ENCODE measurements at places on chromosomes 11 and 22.

DNA sequence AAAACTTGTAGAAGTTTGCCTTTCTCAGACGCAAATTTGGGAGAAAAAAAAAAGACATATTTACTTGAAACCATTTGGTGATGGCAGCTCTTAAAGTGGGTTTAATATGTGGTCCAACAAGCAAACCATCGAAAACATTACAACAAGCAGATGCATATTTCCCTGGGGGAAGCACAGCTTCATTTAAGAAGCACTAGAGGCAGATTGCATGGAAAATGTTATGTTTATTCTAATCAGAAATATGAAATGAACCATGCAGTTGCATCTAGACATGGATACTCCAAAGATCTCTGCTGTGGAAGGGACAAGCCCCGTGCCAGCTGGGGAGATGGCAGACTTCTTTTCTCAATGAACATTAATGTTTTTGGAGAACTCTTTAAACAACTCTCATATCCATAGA is 57.4 kb upstream of the PARVA start:
- no peak for DNase-seq

GRCh38 chr11:125315079-125315740 is 150.7 kb downstream of the PKNOX2 start:
- DNase-seq: no peak

- DNase-seq: no peak
These were observed 39.4 kb downstream of the FDX1 start for GRCh38 chr11:110469127-110469526.

- no peak for DNase-seq
These were observed 11.0 kb upstream of the GRIK4 start for GRCh38 chr11:120500414-120501071.

DNA sequence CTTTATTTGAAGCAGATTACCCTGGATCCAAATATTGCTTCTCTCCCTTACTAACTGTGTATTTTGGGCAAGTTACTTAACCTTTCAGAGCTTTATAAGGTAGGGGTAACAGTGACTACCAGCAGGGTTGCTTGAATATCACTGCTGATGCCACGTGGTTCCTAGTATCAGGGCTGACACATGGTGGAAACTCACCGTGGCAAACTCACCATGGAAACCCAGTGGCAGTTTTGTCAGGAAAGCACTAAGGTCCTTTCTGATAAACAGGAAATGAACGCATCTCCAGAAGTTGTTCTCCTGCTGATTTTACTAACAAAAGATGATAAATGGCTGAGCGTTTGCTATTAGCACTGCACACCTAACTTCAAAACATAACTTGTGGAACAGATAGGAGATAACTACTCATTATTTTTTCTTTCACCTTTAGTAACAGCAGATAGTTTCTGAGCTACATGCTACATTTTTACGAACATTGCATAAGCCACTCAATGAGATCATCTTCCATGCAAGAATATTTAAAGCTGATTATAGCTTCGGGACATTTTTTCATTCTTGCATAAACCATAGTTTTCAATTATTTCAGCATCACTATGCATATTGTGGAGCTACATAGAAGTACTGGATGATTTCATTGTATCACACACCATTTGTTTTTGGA is 59.7 kb upstream of the RAG2 start:
- no peak for DNase-seq

DNA sequence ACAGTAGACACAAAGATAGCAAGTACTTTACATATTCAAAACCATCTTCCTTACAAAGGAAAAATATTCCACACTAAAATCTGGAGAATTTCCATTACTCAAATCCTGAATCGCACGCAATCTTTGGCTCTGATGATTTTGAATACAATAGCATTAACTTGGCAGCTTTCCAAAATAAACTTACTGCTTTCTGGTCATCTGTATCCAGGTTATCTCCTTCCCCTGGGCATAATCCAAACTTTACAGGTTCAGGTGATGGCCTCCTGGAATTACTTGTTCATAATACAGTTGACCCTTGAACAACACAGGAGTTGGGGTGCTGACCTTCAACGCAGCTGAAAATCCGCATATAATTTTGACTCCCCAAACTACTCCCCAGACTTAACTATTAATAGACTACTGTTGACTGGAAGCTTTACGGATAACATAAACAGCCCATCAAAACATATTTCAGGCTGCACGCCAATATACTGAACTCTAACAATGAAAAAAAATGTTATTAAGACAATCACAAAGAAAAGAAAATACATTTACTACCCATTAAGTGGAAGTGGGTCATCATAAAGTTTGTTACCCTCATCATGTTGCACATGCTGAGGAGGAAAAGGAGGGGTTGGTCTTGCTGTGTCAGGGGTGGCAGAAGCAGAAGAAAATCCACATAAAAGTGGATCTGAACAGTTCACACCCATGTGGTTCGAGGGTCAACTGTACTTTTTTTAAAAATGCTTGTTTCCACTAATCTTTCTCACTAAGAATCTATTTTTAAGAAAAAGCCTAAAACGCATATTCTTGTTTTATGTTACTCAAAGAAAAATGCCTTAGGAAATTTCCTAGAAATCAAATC is 6.5 kb downstream of the MTMR2 start:
- DNase-seq: no peak

DNA sequence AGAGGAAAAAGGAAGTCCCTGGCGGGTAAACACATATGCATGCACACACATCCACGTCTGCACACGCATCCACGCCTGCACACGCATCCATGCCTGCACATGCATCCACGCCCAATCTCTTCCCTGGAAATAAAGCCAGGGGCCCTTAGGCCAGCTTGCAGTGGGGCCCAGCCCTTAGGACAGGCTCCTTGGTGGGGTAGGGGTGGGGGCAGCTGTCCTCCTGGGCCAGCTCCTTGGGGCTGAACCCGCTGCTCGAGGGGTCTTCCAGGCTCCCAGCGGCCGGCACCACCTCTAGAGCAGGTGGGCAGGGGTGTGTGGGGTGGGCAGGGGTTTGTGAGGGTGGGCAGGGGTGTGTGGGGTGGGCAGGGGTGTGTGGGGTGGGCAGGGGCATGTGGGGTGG is 1.9 kb downstream of the C11orf21 start:
- DNase-seq: no peak

GRCh38 chr11:81825346-81825745 is 908.3 kb downstream of the FAM181B start:
- DNase-seq: no peak

GRCh38 chr11:7969756-7970646 is 4.8 kb upstream of the NLRP10 start:
- DNase-seq: no peak

DNA sequence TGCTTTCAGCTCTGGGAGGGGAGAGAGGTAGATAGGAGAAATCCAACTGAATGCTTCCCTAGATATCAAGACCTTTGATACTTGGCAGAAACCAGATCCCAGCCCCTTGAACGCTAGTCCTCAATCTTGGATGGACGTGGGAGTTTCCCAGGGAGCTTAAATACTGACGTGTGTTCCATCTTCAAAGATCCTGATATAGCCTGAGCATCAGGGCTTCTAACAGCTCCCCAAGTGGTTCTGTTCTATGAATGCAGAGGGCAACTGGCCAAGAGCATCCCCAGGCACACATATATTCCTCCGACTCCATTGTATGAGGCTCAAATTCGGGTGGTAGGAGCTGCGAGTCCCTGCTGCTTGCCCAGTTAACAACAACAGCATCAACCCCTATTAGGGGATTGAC is 8.7 kb upstream of the ACCS start:
- DNase-seq: no peak

GRCh38 chr11:4994551-4994950 is at the start of gene OR51L1:
Gene OR51L1, plus strand, starts transcription at chr11:4994851. Its CDS starts 4,132 bp downstream, at chr11:4998983.
- no peak for DNase-seq

GRCh38 chr22:24843048-24843447 is 37.0 kb downstream of the SGSM1 start:
- DNase-seq: no peak

DNA sequence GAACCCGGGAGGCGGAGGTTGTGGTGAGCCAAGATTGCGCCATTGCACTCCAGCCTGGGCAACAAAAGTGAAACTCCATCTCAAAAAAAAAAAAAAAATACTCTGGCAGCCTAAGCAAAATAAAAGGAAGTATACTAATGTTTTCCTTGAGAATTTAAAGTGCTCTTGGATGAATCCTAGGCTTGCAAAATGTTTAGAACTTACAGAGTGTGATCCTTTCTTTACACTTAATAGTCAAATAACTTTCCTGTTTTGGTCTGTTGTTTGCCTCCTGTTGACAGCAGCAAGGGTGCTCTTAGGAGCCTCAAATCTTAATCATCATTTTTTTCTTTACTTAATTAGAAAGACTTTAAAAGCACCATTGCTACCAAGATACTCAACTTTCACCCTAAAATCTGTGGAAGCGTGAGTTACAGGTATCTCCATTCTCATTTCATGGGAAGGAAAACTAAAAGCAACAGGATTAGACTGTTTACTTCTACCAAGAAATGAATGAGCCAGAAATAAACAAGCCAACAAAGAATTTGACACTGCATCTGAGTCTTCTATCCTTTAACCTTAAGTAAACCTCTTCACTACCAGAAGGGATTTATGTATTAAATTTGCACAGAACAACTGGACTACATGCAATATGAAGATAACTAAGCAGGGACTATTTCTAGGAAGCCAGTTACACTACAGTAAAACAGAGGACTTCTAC is 38.7 kb upstream of the CRTAM start:
- DNase-seq: no peak

DNA sequence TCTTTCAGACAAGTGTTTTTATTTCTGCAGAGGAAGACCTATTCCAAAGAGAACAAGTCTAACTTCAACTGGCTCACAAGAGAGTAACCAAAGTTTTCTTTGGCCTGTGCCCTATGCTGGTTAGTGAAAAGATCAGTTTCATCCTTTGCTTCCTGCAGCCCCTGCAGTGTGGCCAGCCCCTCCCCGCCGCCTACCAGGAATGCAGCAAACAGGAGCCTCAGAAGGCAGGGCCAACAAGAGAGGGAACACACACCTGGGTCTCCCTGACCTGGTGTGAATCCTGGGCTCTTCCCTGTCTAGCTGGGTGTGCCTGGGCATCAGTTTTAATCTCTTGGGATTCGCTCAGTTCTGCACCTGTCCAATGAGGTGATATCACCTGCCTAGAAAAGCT is 21.5 kb upstream of the SCARF2 start:
- DNase-seq: no peak
